ENCODE measurements at places on chromosomes 5 and 9.

DNA sequence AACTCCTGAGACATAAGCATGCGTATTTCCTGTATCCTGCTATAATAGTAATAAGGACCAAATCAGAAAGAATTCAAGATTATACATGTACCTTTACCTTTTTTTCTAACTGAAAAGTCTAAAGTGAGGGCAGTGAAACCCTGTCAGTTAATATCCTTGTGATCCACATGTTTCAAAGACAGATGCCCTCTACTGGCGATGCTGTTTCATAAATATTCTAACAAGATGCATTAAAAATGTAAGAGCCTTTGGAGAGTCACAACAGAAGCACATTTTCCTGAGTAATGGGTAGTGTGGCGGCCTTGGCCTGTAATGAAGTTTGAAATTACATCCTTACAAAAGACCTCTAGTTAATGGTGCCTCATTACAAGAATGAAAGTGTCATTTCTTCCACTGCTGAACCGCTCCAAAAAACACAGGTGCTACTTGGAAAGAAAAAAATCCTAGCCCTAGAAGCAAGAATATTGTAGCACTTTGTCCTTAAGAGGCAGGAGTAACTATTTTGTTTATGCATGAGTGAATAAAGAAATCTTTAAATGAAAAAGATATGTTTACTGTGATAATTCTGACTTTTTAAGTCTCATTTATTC, 232.6 kb downstream of the EPB41L4A start:
- DNase-seq, result no peak

- no peak for DNase-seq
These were observed 1126.4 kb upstream of the SEMA6A start for GRCh38 chr5:117701062-117701461.

- DNase-seq, result no peak
These were observed 74.0 kb upstream of the RXRA start for GRCh38 chr9:134252084-134252830.

GRCh38 chr5:95327211-95327610, 42.3 kb upstream of the MCTP1 start:
- DNase-seq, result no peak

GRCh38 chr9:14271093-14271673, 42.8 kb downstream of the NFIB start:
- peak; percentile 84 for DNase-seq

GRCh38 chr5:32814620-32815019, 103.5 kb downstream of the NPR3 start:
- DNase-seq, result no peak

GRCh38 chr9:75896193-75896592, 5.7 kb downstream of the PCSK5 start:
- DNase-seq, result no peak

DNA sequence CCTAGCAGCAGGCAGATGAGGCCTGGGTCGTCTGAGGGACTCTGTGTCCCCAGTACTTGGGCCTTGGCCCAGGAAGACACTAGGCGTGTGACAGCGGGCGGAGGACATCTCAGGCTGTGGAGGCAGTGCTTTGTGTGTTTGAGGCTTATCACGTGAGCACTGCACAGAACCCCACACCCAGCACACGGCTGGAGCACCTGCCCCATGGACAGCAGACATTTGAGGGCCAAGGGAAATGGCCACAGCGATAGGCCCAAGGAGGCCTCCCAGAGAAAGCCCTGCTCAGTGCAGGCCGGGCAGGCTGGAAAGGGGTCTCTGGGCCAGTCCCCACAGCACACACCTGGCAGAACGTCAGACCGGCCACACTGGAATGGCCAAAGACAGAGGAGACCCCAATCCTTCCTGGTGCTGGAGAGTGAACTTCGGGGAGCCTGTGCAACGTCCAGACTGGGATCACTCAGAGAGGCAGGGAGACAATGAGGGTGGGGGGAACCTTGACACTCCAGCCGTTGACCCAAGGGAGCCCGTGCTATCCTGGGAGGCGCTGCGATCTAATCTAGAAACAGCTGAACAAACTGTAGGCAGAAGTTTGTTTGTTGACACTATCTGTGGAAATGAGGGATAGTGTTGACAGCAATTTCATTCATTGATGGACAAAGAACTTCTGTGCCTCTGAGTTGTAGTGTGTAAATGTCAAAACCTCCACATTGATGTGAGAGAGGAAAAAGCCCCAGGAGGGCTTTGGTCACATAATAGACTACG, 19.6 kb upstream of the FLT4 start:
- DNase-seq, result no peak

- DNase-seq, result no peak
These were observed 57.2 kb downstream of the RANBP6 start for GRCh38 chr9:5958273-5958672.

DNA sequence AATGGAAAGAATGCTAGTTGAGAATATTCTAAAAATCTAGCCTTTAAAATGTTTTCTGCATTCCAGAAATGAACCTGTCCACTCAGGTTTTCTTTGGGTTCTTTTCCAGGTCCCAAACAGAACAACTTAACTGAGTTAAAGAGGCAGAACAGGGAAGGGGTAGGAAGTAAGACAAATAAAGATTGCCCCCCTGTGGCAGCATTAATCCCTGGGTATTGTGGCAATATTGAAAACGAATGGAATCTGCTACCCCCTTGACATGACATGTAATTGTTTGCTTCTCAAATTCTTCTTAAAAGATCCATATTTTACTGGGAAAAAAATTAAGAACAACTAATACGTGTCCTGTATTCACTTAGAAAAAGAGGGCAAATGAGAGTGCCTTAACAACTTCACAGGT, 9.3 kb upstream of the RBM22 start:
- DNase-seq, result no peak

DNA sequence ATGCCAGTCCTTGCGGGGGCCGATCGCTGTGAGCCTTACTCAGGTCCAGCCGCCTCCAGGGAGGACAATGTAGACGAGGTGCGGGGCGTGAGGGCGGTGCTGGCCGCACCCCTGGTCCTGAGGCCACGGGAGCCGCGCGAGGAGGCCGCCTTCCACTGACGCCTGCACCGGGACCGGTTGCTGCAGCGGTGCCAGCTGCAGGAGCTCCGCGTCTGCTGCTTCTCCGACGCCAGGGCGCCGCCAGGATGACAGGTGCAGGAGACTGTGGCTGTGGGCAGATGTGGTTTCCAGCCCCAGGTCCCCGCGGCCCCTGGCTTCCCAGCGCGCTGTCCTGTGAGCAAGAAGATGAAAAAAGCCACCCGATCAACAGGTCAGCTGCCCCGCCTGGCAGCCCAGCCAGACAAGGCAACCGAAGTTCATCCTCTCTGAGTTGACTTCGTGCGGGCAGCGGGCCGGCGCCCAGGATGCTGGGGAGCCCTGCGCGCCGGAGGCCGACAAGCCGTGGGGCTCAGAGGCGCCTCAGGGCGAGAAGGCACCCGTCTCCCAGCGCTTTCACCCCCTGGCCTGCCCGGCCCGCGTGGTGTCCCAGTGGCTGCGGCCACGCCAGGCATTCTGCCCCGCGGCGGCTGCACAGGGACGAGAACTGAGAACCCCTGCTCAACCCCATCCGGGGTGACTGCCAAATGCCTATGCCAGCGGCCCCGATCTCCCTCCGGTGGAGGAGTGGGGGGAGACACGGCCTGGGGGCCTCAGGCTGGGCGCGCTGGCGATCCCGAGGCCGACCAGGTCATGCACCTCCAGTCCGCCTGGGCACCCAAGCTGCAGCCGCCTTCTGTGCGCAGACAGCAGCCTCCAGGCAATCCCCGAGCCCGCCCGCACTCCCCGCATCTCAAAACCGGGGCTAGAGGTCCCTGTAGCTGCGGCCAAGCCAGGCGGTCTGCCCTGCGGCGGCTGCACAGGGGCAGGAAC, 43.4 kb upstream of the BICD2 start:
- no peak for DNase-seq

GRCh38 chr5:75049456-75050351, 2.7 kb downstream of the GCNT4 start:
- peak; percentile 48 for DNase-seq

GRCh38 chr9:137053944-137054931, at the start of gene ENTPD2:
TSS of gene ENTPD2 (minus strand) at chr9:137054061. CDS start at chr9:137053997, 64 bp downstream.
- DNase-seq, result no peak

- peak; percentile 49 for DNase-seq
These were observed at the start of gene PRR7 for GRCh38 chr5:177446200-177447065. TSS of gene PRR7 (plus strand) at chr5:177446814. CDS start at chr5:177455068, 8,254 bp downstream.

GRCh38 chr5:69468631-69469030, 24.0 kb upstream of the OCLN start:
- DNase-seq, result no peak

GRCh38 chr5:95317687-95318086, 32.8 kb upstream of the MCTP1 start:
- no peak for DNase-seq

DNA sequence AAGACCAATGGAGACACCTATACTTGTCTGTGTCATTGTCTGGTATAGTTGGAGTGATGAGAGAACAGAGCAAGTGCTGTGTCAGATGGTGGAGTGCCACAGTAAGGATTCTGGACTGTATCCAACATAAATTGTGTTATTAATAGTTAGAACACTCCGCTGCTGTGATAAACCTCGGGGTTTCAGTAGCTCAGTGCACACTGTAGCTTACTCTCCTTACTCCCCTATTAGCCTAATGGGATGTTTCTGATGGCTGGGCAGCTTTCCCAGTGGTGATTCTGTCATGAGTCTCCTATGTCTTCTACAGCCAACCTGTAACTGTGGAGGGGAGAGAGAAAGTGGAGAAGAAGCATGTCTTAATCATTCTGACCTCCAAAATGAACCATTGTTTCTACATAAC, 127.6 kb upstream of the PTCH1 start:
- no peak for DNase-seq

DNA sequence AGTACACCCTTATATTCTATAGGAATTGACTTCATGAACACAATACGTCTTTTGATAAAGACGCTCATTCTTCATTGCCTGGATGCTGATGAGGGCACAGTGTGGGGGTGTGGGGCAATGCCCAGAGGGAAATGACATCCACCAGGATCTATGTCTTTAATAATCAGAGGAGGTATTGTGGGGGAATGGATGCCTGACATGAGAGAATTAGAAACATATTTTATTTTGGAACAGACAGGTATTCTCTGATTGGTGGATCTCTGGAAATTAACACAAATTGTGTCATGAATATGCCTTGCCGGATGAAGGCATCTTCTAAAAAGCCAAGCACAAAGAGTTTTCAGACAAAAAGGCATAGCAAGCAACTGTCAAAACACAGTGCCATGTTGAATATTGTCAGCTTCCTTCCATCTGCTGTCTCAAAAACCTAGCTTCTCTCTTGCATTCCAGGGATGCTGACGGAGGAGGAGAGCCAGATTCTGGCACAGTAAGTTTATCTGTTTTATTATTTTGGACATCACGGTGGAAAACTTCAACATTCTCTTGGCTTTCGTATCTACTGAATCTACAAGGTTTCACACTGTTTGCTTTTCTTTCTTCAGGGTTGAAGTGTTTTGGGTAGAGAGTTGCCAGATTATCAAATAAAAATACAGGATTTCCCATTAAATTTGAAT, 3.9 kb upstream of the C5orf58 start:
- DNase-seq, result no peak

DNA sequence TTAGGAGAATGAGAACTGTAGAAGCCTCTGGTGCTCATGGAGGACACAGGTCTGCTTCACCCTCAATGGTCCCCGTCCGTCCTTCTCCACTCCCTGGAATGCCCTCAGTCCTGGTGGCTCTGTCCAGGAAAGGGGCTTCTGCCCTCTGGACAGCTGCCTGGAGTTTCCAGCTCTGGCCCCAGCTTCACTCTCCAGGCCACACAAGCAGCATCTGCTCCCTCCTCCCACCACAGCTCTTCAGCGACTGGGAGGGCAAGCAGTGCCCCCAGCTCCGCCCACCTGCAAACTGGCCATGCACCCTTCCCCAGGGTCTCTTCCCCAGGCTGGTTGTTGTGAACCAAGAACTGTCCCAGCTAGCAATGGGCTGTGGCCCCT, 4.7 kb downstream of the SARDH start:
- no peak for DNase-seq

Data from DMS 273 treated with DMSO at 0.1 percent for 48 hours (cell line).